SK-N-SH (cell line): ENCODE measurements at places on chromosomes 13 and 19.

DNA sequence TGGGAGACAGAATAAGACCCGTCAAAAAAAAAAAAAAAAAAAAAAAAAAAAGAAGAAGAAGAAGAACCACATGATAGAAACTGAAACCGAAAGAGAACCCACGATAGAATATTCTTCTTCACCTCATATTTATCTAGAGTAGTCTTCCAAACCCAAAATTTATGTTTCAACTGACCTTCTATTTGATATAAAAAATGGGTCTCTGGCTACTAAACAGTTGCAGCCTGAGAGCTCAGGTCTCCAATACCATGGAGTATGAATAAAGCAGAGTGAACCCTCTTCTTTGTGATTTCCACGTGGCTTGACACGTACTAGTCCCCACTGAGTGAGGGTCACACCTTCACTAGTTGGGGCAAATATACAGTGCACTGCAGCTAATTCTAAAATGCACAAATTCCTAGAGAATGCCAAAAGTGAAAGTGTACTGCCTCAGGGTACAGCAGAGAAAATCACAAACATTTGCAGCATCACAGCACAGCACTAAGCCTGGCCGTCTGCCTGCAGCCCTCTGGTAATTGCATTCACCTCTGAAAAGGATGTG is 30.8 kb upstream of the RFC3 start:
- DNase-seq = peak; percentile 25

DNA sequence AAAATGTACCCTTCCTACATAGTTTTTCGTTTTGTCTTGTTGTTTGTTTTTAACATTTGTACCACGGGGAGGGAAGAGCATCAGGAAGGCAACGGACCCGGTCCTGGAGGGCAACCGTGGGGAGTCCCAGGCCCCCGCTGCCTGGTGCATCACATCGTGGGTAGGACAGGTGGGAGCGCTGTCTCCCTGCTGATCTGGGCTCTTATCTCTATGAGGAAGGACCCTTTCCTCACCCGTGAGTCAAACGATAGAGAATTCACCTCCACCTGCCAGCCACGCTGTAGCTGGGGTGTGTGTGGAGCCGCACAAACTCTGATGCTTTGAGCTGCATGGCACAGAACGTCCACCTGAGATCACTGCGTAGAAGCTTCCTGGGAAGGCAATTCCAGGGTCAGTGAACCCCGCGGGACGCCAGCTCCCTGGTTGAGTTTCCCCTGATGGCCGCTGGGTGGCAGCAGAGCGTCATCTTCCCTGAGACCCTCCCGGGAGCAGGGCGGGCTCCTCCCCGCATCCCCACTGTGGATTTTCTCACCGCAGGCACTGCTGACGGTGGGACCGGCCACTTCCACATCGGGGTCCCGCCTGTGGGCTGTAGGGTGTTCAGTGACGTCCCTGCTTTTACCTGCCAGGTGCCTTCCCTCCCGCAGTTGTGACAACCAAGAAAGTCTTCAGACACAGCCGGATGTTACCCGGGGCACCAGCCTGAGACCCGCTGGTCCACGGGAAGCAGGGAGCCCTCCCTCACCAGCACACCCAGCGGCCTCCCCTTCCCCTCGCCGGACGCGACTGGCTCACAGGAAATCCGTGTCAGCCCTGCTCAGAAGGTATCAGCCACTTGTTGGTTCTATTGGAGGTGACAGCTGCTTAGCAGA is 54.7 kb downstream of the ZNF787 start:
- peak; percentile 89 for DNase-seq

DNA sequence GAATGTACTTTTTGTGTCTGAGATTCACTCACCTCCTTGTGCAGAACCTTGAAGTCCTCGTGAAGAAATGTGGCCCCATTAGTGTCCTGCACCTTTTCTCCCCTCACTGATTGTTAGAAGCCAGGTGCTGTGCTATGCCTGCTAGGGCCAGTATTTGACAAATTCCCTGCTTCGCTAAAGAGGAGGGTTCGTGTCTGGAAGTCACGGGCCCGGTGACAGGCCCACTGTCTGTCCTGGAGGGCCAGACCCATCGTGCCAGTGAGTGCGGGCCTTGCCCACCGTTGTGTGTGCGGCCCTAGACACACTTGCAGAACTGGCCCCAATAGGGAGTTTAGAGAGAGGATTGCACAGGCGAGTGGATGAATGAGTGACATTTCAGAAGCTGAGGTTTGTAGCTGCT is 36.8 kb upstream of the GAS6 start:
- no peak for DNase-seq

DNA sequence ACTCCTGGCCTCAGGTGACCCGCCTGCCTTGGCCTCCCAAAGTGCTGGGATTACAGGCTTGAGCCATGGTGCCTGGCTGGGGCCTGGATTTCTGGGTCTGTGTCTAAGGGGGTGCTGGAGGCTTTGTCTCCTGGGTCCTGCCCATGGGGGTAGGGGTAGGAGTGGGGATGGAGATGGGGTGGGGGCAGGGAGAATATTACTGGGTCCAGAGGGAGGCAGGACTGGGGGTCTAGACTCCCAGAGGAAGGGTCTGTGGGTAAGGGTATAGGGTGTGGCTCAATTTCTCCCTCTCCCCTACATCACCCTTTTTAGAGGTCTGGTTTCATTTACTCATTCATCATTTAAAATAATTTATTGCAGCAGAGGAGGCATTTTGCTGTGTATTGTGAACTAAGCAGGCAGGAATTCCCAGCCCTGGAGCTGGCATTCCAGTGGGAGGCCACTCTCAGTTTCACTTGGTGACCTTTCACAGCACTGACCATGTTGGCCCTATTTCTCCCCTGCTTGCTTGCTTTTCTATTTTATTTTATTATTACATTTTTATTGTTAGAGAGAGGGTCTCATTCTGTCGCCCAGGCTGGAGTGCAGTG is 810 bp upstream of the NFKBID start:
- DNase-seq = no peak

DNA sequence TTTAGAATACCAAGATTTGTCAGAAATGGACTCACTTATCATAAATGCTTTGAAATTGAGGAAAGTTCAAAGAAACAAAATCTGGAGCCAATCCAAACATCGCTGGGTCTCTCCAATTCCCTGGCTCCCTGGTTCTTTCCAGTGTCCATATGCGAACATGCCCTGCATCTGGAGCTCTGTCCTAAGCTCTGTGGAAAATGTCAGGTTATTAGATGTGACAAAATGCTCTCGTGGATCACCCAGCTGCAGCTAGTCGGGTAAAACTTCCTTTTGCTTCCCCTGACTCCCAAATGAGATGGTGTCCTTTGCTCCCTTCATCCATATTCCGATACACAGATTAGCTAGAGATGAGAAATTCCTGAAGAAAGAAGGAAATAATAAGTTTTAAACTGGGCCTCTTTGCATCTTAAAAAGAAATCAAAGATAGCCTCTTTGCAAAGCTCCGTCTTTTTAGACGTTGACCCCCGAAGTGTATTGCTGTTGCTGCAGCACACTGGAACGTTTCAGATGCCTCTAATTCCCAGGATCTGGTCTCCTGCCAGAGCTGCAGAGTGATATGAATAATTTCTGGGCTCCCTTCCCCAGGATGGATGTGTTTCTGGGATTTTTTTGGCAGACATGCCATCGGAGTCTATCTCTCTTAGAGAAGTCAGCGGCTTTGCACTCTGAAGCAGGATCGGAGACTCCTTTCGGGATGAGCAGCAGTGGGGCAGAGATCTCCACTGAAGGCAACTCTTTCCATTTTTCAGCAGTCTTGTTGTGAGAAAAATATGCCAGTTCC is 102.9 kb downstream of the TEX26 start:
- DNase-seq = peak; percentile 62

- DNase-seq = peak; percentile 5
Measured at GRCh38 chr13:36639610-36640009, 34.2 kb upstream of the SERTM1 start.

DNA sequence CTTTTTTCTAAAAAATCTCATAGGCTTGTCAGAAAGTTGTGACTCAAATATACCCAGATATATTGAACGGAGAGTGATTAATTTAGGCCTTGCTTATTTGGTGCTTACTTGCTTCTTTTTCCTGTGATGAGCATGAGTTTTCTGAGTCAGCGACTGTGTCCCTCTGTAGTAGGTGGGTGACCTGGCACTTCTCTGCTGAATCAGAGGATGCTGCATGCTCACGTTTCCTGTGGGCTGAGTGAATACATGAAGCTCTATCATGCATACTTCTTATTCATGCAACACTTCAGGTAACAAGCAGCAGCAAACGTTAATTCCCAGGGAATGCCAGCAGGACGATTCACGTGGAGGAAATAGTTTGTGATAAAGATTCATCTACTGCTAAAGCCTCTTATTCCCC is 245.0 kb downstream of the KLF5 start:
- no peak for DNase-seq

DNA sequence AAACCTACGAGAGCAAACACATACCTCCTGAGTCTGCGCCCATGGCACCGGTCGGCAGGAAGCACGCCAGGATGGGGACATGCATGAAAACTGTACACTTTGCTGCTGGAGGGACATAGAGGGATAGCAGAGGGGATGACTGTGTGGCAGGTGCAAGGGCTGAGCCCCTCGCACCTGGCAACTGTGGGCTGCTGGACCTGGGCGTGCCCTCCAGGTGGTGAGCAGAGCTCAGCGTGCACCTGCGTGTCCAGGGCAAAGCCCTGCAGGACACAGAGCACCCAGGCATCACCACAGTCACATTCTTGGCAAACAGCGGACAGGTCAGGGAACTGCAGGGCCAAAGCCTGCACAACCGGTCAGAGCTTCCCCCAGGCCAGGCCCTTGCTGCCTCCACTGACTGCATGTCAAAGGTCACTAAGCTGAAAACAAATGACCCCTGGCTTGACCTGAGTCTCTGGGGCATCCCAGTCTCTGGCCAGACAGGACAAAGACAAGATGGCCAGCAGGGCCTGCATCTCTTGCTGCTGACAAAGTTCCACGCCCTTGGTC is 9.0 kb upstream of the ISYNA1 start:
- DNase-seq = no peak

- no peak for DNase-seq
Measured at GRCh38 chr13:60691268-60691667, 294.2 kb downstream of the TDRD3 start.

GRCh38 chr13:95793018-95793555 is 116.1 kb downstream of the DNAJC3 start:
- DNase-seq = no peak

DNA sequence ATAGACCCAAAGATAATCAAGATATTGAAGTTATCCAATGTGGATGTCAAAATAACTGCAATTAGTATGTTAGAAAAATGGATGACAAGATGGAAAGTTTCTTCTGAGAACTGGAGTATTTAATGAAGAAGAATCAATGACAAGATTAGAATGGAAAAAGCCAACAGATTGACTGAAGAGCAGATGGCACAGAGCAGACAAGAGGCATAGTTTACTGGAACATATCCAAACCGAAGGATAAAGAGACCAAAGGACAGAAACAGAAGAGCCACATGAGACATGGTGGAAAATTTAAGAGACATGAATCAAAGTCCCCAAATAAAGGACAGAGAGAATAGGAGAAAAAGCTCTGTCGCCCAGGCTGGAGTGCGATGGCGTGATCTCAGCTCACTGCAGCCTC is 89.6 kb upstream of the RXFP2 start:
- no peak for DNase-seq

DNA sequence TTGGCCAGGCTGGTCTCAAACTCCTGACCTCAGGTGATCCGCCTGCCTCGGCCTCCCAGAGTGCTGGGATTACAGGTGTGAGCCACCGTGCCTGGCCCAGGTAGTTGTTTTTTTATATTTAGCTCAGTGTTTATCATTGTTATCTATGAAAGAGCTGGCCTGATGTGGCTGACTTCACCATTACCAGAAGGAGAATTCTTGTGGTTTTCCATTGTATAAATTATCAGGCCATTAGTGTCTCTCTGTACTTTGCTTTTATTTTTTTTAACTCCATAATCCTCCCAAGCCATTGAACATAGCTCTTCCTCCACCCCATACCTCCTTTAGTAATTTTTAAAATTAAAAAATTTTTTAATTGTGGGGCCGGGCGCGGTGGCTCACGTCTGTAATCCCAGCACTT is 24.2 kb downstream of the CERS4 start:
- DNase-seq = no peak

- DNase-seq = no peak
Measured at GRCh38 chr13:32025730-32026129, 5.8 kb upstream of the FRY start.

- no peak for DNase-seq
Measured at GRCh38 chr13:112486386-112487126, 101.4 kb downstream of the TUBGCP3 start.

DNA sequence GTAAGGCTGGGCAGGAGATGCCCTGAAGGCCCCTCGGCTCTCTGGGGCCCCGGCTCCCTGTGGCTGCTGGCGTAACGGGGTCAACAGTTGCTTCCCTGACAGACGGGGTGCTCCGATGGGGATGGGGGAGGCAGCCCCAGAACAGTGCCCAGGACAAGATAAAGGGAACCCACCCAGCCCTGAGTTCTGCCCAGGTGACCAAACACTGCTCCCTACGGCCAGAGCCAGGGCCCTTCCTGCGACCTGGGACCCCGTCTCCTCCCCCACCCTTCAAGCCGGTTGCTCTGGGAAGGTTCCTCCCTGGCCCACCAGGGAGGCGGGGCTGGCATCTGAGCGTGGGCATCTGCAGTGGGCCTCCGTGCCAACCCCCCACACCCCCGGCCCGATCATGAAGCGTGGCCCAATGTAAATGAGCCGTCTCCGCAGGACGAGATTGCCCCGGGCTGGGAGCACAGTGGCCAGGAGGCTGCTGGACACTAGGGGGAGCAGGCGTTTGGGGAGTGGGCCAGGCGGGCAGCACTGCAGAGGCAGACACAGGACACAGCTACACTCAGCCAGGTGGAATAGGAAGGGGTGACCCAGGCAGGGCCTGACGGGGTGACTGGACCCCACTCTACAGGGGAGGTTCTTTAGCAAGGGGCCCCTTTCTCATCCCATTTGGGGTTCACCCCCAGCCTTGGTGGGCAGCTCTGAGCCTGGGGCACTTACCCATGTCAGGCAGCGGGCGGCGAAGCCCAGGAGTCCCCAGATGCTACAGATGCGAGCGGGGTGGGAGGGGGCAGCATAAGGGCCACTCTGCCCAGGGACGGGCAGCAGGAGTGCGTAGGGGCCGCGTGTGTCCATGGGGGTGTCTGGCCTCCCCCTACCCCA is 1.2 kb upstream of the NKPD1 start:
- DNase-seq = peak; percentile 89

DNA sequence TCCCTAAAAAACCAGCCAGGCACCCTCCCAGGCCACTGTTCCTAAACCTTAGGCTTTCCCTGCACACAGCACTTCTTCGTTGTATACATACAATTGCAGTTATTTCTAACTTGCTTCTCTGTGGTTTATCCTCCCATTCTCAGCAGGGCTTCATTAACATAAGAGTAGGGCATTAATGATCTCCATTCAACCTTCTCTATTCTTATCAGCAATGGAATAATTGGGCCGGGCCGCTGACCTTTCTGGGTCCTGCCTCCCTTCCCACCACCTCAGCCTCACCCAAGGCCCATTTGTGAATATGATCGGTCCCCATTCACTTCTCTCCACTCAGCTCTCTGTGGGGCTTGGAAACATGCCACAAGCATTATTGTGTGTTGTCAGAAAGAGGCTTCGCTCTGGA is 184.2 kb downstream of the SUCLA2 start:
- no peak for DNase-seq
